ENCODE measurements at places on chromosomes 13 and 19.

- no peak for DNase-seq
Measured at GRCh38 chr13:110399801-110400200, 92.7 kb downstream of the COL4A2 start.

DNA sequence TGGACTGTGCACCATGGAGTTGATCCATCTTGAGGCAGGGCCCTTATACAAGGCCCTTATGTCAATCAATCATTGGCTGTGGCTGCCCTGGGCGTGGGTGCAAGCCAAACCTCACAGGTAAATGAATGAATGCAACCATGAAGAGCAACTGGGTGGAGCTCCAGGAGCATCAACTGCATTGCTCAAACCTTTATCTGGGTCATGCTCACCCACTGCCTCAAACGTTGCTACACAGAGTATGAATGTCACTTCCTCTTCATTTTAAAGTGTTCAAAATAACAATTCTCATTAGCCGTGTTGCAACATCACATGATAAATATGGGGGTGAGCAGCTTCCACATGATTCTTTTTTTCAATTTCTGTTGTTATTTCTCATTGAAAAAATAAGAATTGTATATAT is 6.4 kb upstream of the ZNF333 start:
- no peak for DNase-seq

DNA sequence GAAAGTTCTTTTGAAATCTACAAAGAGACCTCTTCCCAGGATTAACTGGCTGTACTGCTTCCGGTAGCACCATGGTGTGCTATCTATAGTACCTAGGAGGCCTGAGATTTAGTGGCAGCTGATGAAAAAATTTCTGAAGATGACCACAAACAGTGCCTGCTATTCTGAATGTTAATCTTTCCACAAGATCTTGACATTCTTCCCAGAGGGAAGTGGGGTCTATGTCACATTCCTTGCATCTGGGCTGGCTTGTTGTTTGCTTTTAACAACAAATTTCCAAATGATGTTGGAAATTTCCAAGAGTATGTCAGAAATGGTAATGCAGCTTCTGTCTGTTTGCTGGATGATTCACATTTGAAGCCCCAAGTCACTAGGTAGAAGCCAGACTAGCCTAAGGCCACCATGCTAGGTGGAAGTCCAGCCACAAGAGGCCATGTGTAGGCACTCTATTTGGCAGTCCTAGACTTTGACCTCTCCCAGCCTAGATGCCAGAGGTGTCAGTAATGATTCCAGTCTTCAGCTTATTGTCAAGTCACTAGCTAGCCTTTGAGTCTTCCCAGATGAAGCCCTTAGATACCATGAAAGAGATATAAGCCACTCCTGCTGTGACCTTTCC is 22.1 kb downstream of the SPART start:
- no peak for DNase-seq

DNA sequence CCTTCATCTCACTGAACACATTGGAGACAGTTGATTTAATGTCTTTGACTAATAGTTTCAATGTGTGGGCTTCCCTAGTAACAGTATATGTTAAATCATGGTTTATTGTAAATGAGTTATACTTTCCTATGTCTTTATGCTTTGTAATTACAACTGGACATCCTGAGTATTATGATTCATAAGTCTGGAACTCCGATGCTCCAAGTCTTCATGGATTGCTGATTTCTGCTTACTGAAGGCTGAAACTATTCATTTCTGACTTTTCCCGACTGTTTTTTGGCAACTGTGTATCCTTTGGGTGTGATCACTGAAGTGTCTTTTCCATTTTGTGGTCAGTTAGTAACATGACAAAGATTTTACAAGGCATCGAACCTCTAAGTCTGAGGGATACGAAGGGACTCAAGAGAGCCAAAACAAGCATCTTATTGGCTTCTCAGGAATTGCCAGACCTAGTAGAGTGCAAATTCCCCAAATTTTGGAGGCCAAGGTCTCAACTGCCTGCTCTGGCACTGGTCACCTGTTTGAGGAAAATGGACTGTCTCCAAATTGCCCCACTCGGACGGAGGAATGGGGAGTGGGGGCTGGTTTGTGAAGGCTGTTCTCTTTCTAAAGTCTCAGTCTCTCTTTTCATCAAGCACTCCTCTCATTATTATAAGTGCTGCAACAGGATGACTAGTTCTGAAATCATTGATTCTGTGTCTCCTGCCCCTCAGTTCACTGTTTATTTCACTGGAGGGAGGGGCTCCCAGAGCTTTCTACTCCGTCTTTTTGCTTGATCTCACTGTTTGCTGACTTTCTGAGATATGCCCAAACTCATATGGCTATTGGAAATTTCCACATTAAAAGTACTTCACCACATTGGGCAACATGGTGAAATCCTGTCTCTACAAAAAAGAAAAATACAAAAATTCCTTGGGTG is 20.2 kb upstream of the CD70 start:
- DNase-seq, result peak; percentile 99

- DNase-seq, result no peak
Measured at GRCh38 chr13:23956106-23956505, 58.8 kb upstream of the C1QTNF9B start.

DNA sequence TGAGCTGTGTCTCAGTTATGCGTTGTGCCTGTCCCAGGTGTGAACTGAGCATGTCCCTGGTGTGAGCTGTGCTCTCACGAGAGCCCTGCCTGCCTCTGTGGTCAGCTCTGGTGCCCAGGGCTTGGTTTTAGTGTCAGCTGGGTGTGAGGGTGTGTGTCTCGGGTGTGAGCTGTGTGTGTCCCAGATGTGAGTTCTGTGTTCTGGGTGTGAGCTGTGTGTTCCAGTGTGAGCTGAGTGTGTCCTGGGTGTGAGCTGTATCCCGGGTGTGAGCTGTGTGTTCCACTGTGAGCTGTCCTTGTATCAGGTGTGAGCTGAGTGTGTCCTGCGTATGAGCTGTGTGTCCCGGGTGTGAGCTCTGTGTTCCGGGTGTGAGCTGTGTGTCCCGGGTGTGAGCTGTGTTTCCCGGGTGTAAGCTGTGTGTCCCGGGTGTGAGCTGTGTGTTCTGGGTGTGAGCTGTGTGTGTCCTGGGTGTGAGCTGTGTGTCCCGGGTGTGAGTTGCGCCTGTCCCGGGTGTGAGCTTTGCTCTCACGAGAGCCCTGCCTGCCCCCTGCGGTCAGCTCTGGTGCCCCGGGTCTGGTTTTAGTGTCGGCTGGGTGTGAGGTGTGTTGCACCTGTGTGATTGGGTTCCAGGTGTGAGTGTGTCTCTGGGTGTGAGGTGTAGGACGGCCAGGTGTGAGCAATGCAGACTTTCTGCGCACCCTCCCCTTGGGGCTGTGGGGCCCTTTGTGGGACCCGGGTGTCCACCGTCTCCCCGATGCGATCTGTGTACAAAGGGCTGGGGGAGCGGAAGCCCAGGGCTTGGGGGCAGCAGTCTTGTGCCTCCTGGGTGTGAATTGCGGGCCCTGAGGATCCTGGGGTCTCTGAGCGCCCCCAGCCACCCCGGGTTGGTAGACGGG is 7.1 kb upstream of the PEAK3 start:
- DNase-seq, result no peak

DNA sequence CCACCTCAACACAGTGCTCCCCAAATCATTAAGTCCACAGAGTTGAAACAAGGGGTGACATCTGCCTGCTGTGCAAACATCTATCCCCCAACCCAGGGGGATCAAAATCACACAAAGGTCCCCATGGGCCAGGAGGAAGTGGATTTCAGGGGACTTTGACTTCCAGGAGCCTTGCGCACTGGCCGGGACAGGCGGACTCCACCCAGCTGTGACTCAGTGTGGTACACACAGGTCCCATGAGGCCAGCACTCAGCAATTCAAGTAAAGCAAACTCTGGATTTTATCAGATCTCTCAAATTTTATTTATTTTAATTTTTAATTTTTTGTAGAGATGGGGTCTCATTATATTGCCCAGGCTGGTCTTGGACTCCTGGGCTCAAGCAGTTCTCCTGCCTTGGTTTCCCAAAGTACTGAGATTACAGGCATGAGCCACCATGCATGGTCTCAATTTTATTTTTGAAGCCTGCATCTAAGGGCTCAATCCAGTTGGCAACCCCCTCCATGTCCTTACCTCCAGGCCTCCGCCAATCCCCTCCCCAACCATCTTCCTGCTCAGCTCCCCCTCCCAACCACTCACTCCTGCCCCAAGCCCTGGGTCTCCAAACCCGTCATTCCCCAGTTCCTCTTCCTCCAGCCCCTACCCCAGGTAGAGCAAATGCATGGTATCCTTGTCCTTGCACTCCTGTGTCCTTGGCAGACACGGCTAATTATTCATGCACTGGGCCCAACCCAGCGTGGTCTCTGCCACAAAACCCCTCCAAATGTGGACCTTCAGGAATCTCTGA is 18.2 kb downstream of the ARHGAP33 start:
- peak; percentile 49 for DNase-seq

DNA sequence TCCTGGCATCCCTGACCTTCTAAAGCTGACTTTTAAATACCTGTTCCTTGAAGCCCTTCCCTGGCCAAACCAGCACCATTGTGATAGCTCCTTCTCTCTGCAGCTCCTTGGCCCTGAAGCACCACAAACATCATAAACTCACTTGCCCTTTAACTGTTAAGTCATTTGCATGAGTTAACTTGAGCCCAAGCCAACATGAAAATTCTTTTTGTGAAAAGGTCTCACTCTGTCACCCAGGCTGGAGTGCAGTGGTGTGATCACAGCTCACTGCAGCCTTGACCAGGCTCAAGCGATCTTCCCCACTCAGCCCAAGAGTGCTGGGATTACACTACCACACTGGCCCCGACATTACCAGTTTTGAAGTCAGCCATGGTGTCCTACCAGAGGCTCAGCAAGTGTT is 87.8 kb downstream of the ZIC5 start:
- no peak for DNase-seq

DNA sequence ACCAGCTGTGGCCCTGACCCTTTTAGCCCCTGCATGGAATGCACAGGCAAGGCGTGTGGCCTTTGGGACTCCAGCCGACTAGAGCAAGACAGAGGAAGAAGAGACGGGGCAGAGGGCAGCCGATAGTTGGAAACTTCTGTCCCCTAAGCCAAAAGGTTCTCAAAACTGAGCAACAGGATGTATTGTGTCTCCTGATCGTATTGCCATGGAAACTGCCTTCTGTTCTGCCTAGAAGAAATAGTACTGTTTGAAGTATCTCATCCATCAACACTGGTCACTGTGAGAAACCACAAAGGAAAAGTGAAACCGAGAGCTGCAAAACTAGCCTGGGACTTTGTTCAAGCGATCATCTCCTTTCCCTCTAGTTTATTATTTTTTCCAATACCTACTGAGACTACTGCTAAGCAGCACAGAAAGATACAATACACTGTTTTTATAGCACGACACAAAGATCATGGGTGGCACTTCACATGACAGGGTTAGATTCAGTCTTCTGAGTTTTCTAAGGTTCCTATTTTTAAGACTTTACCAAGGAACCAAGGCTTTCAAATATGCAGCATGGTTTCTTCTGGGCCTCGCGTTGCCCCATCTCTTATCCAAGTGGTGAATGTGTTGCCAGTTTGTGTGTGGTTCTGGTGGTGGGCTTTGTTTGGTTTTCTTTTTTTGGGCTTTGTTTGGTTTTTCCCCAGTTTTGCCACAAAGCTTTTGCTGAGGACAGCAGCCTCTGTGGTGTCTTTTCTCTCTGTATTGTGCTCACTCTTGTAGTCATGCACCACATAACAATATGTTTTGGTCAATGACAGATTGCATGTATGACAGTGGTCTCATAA is 49.3 kb upstream of the GPR183 start:
- DNase-seq, result peak; percentile 89
